ENCODE measurements at places on chromosomes 7 and 10. TPM values are rescaled to one million over a fixed set of nuclear protein-coding genes. Genes with fewer than 3 reads are reported as not detected.

DCLRE1A gene
- total RNA-seq = 9.7 TPM

PARG gene
- total RNA-seq = 37.4 TPM

FAM241B gene
- 6.8 TPM for total RNA-seq

GSDME gene
- total RNA-seq = 39.3 TPM

NANOS1 gene
- total RNA-seq = 4.3 TPM

TMEM254 gene
- 95.9 TPM for total RNA-seq

RET gene
- total RNA-seq = 8.7 TPM

NXPH1 gene
- not detected for total RNA-seq
